Activated CD4-positive, alpha-beta T cell treated with anti-CD3 and anti-CD28 coated beads, Interleukin-2, amount 10 ng/mL, durations not matched to agents 24 days and 14 days (primary cell): ENCODE measurements at places on chromosomes 2 and 18. TPM values are rescaled to one million over a fixed set of nuclear protein-coding genes. Genes with fewer than 3 reads are reported as not detected.

DNA sequence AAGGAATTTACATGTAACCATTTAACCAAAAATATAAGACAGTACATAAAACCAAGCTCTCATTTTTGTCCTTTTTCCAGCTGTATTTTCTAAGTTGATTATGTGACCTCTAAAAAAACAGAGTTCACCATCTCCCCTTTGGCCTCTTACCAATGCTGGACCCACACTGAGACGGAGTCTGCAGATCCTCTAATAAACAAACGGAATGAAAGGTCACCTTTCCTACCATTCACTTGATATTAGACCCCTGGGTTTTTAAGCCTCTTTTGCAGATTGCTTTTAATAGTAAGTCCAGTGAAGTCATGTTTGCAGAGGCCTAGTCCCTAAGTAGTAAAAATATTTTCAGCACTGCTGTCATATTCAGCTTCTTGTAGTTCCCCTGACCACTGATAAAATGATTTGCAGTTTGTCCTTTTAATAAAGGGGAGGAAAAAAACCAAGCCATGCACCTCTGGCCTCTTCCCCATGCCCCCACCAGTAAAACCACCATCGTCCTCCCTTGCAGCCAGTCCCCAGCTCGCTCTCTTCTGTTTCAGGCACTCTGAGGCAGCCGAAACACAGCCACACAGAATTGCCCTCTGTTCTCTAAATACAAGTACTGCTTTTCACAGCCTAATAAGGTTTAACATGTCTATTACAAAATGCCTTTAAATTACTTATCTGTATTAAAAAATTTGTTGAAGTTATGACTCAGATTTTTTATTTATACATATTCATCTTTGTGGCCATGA lies 427.5 kb downstream of the PARD3B start:
- DNase-seq: no peak

GRCh38 chr2:200092235-200092634 lies 136.9 kb downstream of the MAIP1 start:
- no peak for DNase-seq

DNA sequence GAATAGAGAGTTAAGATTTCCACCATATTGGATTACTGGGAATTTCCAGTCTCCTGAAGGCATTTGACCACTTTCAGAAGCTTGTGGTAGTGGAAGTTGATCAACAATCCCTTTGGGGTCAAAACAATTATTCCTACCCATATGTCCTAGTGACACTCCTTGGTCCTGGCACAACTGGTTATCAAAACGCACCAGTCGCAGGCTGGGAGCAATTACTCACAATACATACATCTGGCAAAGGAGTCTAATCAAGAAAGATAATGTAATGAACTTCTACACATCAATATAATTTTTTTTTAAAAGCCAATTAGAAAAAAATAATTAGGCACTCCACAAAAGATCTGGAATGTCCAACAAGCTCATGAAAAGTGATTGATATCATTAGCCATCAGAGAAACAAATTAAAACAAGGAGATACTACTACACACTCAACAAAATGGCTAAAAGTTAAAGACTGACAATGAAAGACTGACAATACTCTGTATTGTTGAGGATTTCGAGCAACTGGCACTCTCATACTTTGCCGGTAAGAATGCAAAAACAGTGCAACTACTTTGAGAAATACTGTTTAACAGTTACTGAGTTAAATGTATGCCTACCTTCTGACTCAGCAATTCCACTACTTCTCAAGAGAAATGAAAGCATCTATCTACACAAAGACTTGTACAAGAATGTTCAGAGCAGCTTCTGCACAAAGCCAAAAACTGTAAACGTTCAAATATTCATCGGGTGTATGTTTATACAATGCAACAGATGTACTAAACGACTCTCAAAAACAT lies 2.0 kb downstream of the INO80C start:
- no peak for DNase-seq

DNA sequence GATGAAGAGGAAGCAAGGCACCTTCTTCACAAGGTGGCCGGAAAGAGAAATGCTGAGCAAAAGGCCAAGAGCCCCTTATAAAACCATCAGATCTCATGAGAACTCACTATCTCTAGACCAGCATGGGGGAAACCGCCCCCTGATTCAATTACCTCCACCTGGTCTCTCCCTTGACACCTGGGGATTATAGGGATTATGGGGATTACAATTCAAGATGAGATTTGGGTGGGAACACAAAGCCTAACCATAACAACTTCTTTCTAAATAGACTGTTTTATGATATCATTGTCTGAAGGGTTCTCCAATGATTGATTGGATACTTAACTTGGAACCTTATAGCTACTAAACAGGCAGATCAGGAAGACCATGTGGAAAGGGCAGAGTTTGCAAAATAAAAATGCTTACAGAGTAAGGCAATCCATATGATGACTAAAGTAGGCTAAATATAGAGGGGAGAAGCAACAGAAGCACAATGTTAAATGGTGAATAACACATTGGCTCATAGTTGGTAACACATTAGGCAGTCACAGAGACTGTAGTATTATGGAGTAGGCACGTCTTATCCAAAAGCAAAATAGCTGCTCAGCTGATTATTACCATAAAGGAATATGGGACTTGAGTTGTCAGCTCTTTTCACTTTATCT lies 179.0 kb downstream of the BARD1 start:
- DNase-seq: no peak

- DNase-seq: peak; percentile 92
These were observed 31.8 kb upstream of the INPP4A start for GRCh38 chr2:98412751-98413458.

The HTR2B gene
- total RNA-seq: 0.09 TPM in 1 of 2 replicates, not detected in the other

The GALR1 gene
- total RNA-seq: not detected in 2 replicates

The C2orf78 gene
- 0.07 TPM in 1 of 2 replicates, not detected in the other for total RNA-seq
